ENCODE measurements at places on chromosomes 11 and 22.

DNA sequence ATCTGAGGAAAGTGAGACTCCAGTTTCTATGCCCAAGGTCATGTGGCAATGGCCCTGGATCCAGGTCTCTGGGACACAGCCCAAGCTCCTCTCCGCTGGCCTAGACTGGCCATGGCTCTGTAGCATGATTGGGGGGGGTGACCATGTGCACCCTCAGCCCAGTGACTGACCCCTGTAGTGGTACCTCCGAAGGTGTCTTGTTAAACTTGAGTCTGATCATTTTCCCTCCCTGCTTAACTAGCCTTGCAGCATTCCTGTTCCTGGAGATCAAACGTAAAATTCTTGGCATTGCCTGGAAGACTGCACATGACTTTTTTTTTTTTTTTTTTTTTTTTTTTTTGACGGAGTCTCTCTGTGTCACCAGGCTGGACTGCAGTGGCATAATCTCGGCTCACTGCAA lies 1116.0 kb downstream of the TBC1D22A start:
- no peak overlapping the region for H3K27ac ChIP-seq
- no peak for DNase-seq
- no peaks in the 10 kb centered on the region for H3K4me1 ChIP-seq
- H3K27me3 ChIP-seq: no peaks in the 10 kb centered on the region

GRCh38 chr22:46734830-46735453 lies 3.1 kb downstream of the CERK start:
- peak overlapping the region; percentile 9 for H3K4me3 ChIP-seq
- H3K36me3 ChIP-seq: no peaks in the 10 kb centered on the region
- H3K27me3 ChIP-seq: no peaks in the 10 kb centered on the region
- peak overlapping the region; percentile 92 for H3K27ac ChIP-seq
- H3K4me1 ChIP-seq: peaks cover 42% of the 10 kb centered on the region

DNA sequence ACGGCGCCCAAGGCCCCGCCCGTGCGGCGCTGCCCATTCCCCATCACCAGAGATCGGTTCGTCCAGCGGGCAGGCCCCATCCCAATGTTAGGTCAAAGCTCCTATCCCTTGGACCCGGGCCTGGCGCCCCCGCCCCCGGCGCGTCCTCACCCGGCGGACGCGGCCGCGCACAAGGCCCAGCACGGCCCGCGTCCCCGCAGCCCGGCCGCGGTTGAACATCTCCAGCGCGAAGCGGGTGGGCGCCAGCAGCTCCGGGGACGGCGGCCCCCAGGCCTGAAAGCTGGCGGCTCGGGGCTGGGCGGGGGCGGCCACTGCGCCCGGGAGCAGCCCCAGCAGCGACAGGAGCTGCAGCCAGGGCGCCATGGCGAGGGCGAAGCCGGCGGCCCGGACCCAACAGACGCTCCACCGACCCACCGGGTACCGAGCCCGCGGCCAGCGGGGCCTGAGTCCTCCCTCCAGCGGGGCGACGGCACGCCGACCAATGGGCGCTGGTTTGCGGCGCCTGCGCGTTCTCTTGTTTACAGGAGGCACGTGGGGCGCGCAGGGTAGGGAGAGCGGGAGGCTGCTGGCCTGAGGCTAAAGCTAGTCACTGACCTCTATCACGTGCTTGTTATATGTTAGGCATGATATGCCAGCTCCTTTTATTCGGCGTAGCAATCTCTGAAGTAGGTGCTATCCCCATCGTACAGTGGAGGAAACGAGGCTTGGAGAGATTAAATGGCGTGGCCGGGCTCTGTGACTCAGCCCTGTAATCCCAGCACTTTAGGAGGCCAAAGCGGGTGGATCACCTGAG lies at the start of gene CTSF:
TSS of gene CTSF (minus strand) at position 483 of the 793 bp plus-strand sequence. CDS start at position 363, 120 bp downstream.
- H3K4me1 ChIP-seq: no peaks in the 10 kb centered on the region
- peak within 1 kb of the TSS; percentile 70 for H3K4me3 ChIP-seq
- peak; percentile 85 for DNase-seq

- H3K27ac ChIP-seq: no peak overlapping the region
- DNase-seq: no peak
- no peaks in the 10 kb centered on the region for H3K4me1 ChIP-seq
Observed at GRCh38 chr11:80584661-80585060, 1143.8 kb upstream of the TENM4 start.

- no peaks in the 10 kb centered on the region for H3K4me1 ChIP-seq
- H3K27ac ChIP-seq: no peak overlapping the region
- DNase-seq: no peak
- H3K4me3 ChIP-seq: no peak overlapping the region
Observed at GRCh38 chr11:134349109-134349801, 17.5 kb downstream of the GLB1L2 start.

DNA sequence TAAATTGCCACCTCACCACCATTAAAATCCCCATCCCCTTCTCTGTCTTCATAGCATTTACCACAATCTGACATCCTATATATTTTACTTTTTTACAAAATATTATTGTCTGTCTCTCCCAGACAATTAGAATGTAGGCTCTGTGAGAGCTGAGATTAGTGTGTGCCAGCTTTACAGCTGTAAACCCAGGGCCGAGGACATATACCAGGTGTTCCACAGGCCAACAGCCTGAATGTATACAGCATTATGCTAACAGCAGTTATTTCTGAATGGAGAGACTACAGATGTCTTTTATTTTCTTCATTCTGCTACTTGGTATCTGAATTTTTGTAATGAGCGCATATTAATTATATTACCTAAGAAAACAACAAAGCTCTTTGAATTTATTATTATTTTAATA lies 36.7 kb downstream of the FZD4 start:
- no peaks in the 10 kb centered on the region for H3K36me3 ChIP-seq
- no peak for DNase-seq
- H3K4me1 ChIP-seq: peaks cover 54% of the 10 kb centered on the region
- no peak overlapping the region for H3K4me3 ChIP-seq
- no peaks in the 10 kb centered on the region for H3K27me3 ChIP-seq

DNA sequence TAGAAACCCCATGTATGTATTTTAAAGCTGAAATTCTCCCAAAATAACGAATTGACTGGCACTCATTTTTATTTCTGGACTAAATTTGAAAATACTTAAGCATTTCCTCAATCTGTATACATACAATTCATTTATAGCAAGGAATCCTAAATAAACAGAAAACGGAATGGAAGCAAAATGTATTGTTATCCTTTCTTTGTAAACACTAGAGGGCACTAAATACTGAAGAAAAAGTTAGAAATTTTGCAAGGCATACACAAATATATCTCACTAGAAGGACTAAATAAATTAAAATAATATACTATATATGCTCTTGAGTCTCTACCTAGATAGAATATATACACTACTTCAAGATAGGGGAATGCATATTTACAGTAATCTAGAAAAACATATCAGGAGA lies 23.1 kb upstream of the ANO5 start:
- no peak overlapping the region for H3K4me3 ChIP-seq
- H3K4me1 ChIP-seq: no peaks in the 10 kb centered on the region
- H3K27me3 ChIP-seq: no peaks in the 10 kb centered on the region

DNA sequence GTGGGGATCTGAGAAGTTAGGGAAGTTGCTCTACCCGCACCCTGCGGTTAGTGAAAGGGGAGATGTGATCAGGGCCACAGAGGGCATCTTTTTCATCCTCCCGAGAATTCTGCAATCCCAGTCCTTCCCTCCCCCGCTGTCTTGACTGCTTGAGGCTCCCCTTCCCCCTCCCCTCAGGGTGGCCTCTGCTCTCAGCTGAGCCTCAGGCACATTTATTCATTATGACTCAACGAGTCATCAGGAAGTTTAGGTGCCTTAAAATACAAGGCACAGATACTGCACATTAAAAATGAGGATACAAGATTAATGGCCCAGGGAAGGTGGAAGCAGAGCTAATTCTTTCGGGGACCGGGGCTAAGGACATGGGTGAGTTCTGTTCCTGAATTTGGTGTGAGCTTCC lies 104.0 kb downstream of the CACNA1I start:
- H3K27me3 ChIP-seq: no peaks in the 10 kb centered on the region
- DNase-seq: no peak
- no peak overlapping the region for H3K4me3 ChIP-seq
- no peak overlapping the region for H3K27ac ChIP-seq

- H3K4me1 ChIP-seq: no peaks in the 10 kb centered on the region
- H3K4me3 ChIP-seq: no peak overlapping the region
- DNase-seq: no peak
Observed at GRCh38 chr11:123762422-123762821, 8.1 kb upstream of the OR6X1 start.

- no peaks in the 10 kb centered on the region for H3K27me3 ChIP-seq
- H3K4me3 ChIP-seq: no peak overlapping the region
- no peaks in the 10 kb centered on the region for H3K36me3 ChIP-seq
- no peak overlapping the region for H3K27ac ChIP-seq
Observed at GRCh38 chr22:24170188-24170587, 11.1 kb upstream of the SUSD2 start.

- no peaks in the 10 kb centered on the region for H3K36me3 ChIP-seq
- no peak overlapping the region for H3K27ac ChIP-seq
- DNase-seq: no peak
- no peaks in the 10 kb centered on the region for H3K27me3 ChIP-seq
- H3K4me3 ChIP-seq: no peak overlapping the region
Observed at GRCh38 chr11:126188332-126189108, 22.9 kb downstream of the RPUSD4 start.

- no peaks in the 10 kb centered on the region for H3K4me1 ChIP-seq
- H3K36me3 ChIP-seq: no peaks in the 10 kb centered on the region
- no peak overlapping the region for H3K27ac ChIP-seq
- no peaks in the 10 kb centered on the region for H3K27me3 ChIP-seq
Observed at GRCh38 chr11:2002807-2003206, 5.2 kb upstream of the H19 start.

DNA sequence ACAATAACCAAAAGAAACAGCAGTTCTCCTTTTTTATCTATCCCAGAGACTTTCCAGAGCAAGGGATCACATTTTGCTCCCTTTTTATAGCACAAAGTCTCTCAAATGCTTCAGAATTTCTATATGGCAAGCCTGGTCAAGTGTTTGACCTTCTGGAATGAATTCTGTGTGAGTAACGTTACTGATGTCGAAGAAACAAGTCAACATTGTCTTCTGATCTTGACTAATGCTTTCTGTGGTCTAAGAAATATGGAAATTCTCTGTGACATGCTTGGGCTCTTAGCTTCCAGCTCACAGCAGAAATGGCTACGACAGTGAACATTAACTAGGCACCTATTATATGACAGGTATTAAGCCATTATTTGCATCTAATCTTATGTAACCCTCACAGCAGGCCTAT lies 411.7 kb downstream of the CADM1 start:
- H3K27me3 ChIP-seq: no peaks in the 10 kb centered on the region
- H3K4me3 ChIP-seq: no peak overlapping the region
- H3K27ac ChIP-seq: no peak overlapping the region
- H3K36me3 ChIP-seq: no peaks in the 10 kb centered on the region

DNA sequence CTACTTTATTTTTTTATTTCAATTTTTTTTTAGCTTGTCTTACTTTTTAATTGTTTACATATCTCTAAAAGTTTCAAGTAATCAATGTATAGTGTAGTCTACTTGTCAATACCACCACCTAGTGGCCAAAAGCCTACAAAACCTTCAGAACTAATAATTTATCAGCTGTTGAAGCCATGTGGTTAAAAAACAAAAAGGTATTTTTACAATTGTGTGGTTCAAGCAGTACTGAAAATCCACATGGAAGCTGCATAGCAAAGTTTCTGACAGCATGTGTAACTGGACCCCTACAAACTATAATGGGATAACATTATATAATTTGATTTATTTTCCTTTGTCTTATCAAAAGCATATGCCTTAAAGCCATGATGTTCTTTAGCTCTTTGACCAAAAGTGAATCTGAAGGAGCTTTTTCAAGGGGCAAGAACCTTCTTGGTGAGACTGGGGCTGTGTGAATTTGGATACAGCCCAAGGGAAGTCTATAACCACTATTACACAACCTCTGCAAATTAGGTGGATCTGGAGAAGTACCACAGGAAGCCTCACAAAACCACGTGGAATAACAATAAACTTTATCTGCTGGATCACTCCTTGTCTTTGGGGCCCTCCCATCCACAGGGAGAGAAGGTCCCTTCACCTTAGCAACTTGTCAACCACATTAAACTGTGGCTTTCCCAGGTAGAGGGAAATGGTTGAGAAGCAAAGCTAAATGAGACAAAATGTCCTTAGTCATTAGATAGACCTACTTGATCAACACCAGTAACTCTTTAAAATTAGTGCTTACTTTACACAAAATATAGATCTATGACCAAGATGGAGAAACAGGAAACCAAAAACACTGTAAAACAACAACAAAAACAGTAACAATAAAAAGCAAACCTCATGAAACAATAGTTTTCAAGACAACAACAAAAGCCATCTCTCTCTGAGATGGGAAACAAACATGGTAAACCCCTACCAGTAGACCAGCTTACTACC lies 9.9 kb downstream of the NARS2 start:
- no peak overlapping the region for H3K4me3 ChIP-seq
- H3K27me3 ChIP-seq: no peaks in the 10 kb centered on the region
- DNase-seq: peak; percentile 91
- peaks cover 34% of the 10 kb centered on the region for H3K36me3 ChIP-seq
- no peak overlapping the region for H3K27ac ChIP-seq

DNA sequence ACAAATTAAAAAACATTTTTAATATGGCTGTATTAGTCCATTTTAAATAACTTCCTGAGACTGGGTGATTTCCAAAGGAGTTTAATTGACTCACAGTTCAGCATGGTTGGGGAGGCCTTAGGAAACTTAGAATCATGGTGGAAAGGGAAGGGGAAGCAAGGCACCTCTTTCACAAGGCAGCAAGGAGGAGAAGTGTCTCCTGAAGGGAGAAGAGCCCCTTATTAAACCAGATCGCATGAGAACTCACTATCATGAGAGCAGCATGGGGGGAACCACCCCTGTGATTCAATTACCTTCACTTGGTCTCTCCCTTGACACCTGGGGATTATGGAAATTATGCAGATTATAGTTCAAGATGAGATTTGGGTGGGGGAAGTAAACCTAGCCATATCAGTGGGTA lies 488.6 kb downstream of the ETS1 start:
- no peak overlapping the region for H3K27ac ChIP-seq
- no peaks in the 10 kb centered on the region for H3K36me3 ChIP-seq
- no peaks in the 10 kb centered on the region for H3K27me3 ChIP-seq
- no peak for DNase-seq
- H3K4me3 ChIP-seq: no peak overlapping the region

DNA sequence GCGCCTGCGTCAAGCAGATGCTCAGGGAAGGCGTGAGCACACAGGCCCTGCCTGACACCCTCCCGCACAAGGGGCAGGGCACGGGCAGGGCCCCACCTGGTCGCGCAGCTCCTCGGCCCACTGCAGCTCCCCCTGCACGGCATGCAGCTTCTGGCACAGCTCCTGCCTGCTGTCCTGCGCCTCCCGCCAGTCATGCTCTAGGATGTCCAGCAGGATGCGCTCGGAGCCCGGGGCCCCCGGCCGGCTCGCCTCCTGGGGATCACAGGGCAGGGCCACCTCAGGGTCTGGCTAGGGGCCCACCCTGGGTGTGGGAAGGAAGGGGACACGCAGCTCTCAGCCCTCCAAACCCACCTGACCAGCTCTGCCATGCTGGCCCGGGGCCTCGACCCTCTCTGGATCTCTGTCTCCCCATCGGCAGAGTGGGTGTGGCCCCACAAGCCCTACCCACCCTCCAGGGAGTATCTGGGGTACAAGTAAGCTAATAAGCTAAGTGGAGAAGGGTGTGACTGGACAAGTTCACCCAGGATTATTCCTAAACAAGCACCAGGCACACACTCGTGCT lies 10.7 kb downstream of the CARD10 start:
- peaks cover 49% of the 10 kb centered on the region for H3K36me3 ChIP-seq
- H3K4me1 ChIP-seq: peaks cover 29% of the 10 kb centered on the region
- no peak for DNase-seq
- peak overlapping the region; percentile 85 for H3K27ac ChIP-seq

GRCh38 chr22:36331306-36331911 lies 56.4 kb downstream of the MYH9 start:
- no peak overlapping the region for H3K4me3 ChIP-seq
- peak; percentile 61 for DNase-seq
- no peaks in the 10 kb centered on the region for H3K27me3 ChIP-seq

Measured in tibial nerve (tissue), 4 donors.